ENCODE measurements at places on chromosomes 12 and 14.

- DNase-seq: peak; percentile 19
Measured at GRCh38 chr12:28963554-28963953, 185.5 kb upstream of the FAR2 start.

DNA sequence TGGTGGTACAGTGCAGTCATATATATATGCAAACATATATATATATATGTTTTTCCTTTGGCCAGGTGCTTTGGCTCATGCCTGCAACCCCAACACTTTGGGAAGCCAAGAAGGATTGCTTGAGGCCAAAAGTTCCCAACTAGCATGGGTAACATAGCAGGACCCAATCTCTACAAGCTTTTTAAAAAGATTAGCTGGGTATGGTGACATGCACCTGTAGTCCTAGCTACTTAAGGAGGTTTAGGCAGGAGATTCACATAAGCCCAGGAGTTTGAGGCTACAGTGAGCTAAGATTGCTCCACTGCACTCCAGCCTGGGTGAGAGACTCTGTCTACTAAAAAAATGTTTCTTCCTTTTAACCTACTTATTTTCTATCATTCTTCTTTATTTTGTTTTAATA, 10.2 kb downstream of the PZP start:
- DNase-seq: no peak

DNA sequence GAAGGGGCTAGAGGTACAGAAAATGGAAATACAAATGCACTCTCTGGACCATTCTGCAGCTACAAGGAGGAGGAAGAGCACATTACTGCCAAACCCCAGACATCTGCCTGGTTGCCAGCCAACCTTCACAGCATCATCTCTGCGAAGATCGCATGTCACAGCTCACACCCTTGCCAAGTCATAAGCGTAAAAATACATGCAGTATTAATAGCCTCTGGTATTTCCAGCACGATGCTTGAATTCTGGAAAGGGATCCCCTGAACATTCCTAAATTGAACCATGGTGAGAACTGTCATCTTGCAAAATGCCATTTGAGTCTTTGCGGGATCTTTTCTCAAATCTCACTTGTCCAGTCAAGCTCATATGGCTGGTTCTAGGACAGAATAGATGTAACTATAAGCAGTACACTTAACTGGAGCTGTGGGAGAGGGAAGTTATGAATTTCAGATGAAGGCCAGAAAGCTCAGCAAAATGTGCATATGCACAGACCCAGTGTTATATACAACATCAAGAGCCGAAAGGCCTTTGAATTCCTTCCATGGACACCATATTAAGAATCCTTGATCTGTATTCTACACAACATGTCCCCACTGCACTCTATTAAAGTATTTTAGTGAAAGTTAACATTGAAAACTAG, 211.6 kb downstream of the DUSP6 start:
- DNase-seq: no peak

GRCh38 chr12:46517579-46517962, 145.0 kb upstream of the SLC38A2 start:
- DNase-seq: no peak

- DNase-seq: no peak
Measured at GRCh38 chr14:54040846-54041245, 84.2 kb upstream of the BMP4 start.

GRCh38 chr12:113262710-113263109, 41.4 kb downstream of the TPCN1 start:
- DNase-seq: no peak

DNA sequence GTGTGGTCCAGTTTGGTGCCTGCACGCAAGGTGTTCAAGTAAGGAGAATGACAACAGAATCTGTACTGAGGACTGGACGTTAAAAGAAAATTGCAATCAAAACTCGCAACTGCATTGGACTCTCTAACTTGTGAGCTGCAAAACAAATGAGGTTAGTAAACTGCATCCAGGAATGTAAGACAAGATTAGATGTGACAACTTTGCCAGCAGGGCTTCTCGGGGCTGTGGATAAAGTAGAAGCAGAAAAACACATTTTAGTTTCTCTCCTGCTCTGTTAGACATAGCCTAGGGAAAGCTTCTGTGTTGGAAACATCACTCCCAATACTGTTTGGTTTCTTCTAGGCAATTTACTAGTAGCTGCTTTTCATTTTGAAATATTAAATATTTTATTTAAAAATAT, 338.2 kb upstream of the NAV3 start:
- no peak for DNase-seq

DNA sequence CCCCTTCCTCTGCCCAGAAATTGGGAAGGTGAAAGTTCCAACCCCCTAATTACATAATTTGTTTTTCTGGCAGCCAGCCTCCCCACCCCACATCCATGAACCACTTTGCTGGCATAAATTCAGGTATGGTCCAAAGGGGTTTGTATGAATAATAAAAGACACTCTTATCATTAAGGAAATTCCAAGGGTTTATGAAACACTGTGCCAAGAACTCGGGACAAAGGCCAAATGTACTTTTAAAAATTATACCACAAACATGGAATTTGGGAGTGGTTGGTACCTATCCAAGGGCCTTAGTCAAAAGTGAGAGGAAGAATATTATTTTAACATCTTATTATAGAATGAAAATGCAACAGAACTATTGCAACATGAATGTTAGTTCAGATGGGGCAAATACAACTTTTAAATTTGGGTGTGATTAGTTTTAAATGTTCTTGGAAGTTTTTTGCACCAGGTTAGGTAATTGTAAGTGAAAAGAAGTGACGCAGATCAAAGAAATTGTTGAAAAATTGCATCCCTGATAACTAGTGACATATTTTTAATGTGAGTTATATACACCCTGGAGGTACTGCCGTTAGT, 217.8 kb downstream of the TMEM117 start:
- no peak for DNase-seq

DNA sequence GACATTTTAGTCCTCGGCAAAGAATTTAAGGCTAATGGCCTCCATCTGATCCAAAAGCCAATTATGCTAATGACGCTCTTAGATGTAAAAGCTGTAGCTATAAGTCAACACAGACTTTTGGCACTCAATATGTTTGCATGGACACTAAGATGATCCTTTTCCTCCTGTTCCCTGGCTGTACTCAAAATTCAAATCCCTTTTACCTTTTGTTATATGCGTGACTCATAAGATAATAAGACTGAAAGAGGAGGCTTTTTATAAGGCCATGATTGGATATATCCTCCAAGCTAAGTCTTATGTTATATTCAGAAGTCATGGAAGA, 89.8 kb downstream of the PDZRN4 start:
- DNase-seq: no peak

GRCh38 chr12:10088031-10088430, 10.8 kb downstream of the CLEC1A start:
- DNase-seq: no peak

- DNase-seq: no peak
Measured at GRCh38 chr14:33555710-33556350, 395.0 kb downstream of the EGLN3 start.

- DNase-seq: peak; percentile 73
Measured at GRCh38 chr12:72296389-72296788, 24.2 kb downstream of the TRHDE start.

DNA sequence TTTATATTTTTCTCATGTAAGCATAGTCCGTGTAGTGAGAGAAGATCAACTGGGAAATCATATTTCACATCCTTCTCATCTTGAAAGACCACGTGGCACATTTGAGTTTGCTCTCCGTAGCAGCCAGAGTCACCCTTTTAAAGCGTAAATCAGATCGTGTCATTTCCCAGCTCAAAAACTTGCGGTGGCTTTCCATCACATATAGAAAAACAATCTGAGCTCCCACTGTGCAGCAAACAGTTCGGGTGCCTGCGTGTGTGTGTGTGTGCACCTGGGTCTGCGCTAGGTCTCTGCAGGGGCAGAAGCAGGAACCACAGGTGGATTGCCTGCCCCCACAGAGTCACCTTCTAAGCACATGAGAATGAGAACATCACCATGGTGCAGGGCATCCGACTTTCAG, 338.2 kb downstream of the TRHDE start:
- DNase-seq: no peak

- DNase-seq: no peak
Measured at GRCh38 chr12:4064008-4064407, 190.8 kb upstream of the PARP11 start.

GRCh38 chr14:89476354-89476896, 59.4 kb upstream of the FOXN3 start:
- DNase-seq: no peak

- no peak for DNase-seq
Measured at GRCh38 chr14:51041108-51041531, 53.8 kb downstream of the TRIM9 start.

DNA sequence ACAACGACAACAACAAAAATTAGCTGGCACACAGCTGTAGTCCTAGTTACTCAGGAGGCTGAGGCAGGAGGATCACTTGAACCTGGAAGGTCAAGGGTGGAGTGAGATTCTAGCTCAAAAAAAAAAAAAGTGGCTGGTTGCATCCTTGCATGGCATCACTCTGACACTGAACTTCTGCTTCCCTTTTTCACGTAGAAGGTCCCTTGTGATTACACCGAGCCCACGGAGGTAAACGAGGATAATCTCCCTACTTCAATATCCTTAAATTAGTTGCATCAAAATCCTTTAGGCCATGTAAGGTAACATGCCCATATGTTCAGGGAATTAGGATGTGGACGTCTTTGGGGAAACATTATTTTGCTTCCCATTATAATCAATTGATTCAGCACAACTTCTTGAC, 4.0 kb upstream of the PPP4R4 start:
- no peak for DNase-seq

- DNase-seq: no peak
Measured at GRCh38 chr12:109277899-109278762, 31.0 kb downstream of the FOXN4 start.

DNA sequence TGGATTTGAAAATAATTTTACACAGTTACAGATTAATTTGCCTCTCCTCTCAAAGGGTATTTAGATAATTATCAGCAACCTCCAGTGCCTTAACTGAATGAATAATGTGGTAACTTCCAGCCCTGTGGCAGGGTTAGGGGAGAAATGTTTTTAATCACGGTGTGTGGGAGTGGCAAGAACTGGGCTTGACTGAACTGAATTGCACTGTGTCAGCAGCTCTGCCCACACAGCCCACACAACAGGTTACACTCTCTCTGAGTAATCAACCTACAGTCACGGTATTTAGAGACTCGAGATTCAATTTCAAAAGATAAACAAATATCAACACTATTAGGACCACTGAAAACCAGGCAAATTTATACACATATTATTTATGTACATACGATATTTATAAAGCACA, 198.5 kb downstream of the KCNC2 start:
- no peak for DNase-seq

- no peak for DNase-seq
Measured at GRCh38 chr14:30015489-30015888, 87.8 kb upstream of the PRKD1 start.

- DNase-seq: peak; percentile 43
Measured at GRCh38 chr12:132561427-132562156, 48.8 kb downstream of the LRCOL1 start.

DNA sequence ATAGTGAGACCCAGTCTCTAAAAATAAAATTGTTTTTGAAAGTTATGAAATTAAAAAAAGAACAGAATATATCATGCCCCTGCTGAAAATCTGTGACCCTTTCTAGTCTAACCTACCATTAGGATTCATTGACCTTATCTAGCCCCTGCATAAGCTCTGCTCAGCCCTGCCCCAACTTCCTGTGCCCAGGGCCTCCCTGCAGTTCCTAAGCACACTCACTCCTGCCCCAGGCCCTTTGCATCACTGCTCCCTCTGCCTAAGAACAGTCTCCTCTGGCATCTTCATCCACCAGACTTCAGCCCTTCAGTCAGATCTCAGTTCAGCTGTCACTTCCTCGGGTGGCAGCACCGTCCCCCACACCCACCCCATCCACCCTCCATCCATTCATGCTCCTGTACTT, 55.4 kb downstream of the SCARB1 start:
- DNase-seq: no peak

DNA sequence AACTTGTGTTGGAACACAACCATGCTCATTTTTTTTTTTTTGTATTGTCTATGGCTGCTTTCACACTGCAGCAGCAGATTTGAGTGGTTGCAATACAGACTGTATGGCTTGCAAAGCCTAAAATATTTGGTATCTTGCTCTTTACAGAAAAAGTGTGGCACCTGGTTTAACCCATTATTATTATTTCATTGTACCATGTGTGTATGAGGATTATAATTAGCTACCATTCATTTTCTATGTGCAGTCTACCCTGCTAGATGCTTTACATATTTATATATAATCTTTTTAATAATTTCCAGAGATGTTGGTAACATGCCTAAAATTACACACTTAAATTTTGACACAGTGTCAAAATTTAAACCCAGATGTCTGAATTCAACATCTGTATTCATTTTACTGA, 37.7 kb downstream of the SPATS2 start:
- DNase-seq: no peak

- DNase-seq: no peak
Measured at GRCh38 chr14:69741055-69741454, 25.9 kb upstream of the SRSF5 start.

DNA sequence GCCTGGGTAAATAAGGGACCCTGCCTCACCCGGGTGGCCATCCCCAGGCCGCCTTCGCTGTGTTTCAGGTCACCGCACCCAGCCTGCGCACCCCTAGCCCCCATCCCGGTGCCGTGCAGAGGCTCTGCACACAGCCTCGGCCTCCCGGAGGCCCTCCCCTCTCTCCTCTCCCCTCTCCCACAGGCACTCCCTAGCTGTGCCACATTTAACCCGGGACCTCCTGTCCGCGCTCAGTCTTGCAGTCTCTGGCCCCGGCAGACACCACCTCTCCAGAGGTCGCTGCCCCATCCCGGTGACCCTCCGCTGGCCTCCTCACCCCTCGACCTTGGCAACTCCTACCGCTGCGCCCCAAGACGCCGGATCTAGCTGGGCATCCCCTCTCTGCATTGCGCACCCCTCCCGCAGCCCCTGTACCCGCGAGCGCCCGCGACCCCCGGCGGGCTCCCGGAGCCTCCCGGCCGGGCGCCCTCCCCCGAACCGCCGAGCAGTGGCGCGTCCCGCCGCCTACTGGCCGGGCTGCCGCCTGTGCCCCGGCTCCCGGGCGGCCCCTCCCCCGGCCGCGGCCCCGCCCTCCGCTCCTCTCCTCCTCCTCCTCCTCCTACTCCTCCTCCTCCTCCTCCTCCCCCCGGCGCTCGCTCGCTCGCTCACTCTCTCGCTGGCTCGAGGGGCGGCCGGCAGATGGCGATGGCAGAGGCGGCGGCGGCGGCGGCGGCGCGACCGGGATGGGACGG, 120.7 kb downstream of the AACS start:
- peak; percentile 78 for DNase-seq

DNA sequence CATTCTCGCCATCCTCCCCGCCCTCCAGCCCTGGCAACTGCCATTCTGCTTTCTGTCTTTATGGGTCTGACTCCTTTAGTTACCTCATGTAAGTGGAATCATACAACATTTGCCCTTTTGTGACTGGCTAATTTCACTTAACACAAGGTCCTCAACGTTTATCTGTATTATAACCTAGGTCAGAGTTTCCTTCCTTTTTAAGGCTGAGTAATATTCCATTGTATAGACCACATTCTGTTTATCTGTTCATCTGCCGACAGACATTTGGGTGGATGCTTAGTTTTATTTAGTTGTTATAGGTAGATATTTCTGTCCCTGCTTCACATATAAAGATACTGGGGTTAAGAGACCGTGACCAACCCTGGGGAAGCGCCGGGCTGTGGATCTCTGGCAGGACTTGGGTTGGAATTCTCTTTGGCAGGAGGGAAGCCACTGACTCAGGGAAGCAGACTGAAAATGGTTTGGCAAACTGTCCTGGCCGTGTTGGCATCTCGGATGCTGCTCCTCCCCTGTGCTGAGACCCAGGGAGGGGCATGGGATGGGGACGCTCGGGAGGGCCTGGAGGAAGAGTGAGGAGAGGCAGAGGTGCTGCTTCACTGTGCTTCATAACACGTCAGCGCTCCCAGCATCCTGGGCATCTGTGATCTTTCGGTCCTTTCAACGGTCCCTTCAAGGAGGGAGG, 38.9 kb downstream of the TEAD4 start:
- no peak for DNase-seq
